Colonic mucosa (tissue), 4 donors: ENCODE measurements at places on chromosomes 12 and 14. TPM values are rescaled to one million over a fixed set of nuclear protein-coding genes. Genes with fewer than 3 reads are reported as not detected.

Gene NFE2
- total RNA-seq, result not detected

DNA sequence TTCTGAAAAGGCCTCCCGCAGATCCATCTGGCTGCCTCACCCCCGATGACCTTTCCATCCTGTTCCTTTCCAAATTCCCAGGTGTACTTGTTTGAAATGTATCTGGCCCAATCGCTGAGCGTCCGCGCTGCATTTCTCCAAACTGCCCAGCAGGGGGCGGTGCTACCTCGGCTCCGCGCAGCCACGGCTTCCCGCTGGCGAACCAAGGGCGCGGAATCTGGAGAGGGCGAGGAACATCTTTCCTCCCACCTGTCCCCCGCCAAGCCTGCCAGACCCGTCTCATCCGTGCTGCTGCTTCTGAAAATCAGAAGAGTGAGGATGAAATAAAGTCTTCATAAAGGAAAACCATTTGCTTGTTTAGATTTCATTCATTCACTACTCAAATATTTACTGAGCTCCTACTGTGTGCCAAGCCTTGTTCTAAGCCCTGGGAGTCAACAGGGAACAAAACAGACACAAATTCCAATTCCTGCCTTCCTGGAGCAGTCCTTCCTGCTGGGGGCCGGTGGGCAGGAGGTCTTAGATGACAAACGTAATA, 16.8 kb upstream of the MYL2 start:
- no peaks in the 10 kb centered on the region for H3K27me3 ChIP-seq
- no peak overlapping the region for H3K27ac ChIP-seq
- no peaks in the 10 kb centered on the region for H3K36me3 ChIP-seq
- peak; percentile 41 for DNase-seq
- H3K4me1 ChIP-seq, result no peaks in the 10 kb centered on the region

DNA sequence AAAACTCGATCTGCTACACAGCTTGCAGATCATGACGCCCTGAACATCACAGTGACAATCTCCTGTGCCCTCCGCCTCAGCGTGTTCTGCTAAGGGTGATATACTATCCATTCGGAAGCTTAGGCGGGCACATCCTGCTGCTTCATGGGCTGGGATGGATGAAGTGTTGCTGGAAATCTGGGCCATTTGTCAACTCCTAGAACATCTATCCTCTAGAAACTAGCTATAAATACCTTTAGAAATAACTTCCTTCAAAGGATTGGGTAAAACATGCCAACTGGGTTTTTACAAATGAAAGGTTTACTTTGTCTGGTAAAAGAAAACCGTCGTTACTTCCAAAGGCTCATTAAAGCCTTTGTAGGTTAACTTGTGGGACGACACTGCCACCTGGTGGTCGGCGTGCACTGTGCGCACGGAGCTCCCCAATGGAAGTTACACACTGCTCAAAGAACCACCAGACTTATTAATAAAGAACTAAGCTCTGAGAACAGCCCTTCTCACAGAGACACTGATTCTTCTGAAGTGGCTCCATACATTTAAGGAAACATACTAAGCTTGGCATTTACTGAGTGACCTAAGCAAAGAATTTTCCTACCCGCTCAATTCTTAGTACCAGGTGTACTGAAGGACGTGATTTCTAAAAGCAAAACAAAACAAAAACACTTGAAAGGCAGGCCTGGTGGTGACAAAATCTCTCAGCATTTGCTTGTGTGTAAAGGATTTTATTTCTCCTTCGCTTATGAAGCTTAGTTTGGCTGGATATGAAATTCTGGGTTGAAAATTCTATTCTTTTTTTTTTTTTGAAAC, 21.6 kb upstream of the CACNA2D4 start:
- H3K4me3 ChIP-seq, result peak overlapping the region; percentile 2
- peaks cover 4% of the 10 kb centered on the region for H3K4me1 ChIP-seq
- DNase-seq, result peak; percentile 95
- H3K36me3 ChIP-seq, result no peaks in the 10 kb centered on the region

- H3K27ac ChIP-seq, result no peak overlapping the region
- H3K27me3 ChIP-seq, result no peaks in the 10 kb centered on the region
- DNase-seq, result peak; percentile 73
- no peak overlapping the region for H3K4me3 ChIP-seq
These were observed 10.3 kb downstream of the TBPL2 start for GRCh38 chr14:55430024-55430690.

Gene PCED1B
- 1.8 TPM for total RNA-seq

- no peaks in the 10 kb centered on the region for H3K36me3 ChIP-seq
- H3K4me3 ChIP-seq, result no peak overlapping the region
- H3K27me3 ChIP-seq, result no peaks in the 10 kb centered on the region
- DNase-seq, result no peak
- H3K4me1 ChIP-seq, result no peaks in the 10 kb centered on the region
These were observed 720.9 kb upstream of the TBX3 start for GRCh38 chr12:115404761-115405470.

Gene POTEM
- total RNA-seq, result not detected

Gene ATXN3
- total RNA-seq, result 20.6 TPM

Gene KRT85
- total RNA-seq, result not detected

Gene MYF6
- not detected for total RNA-seq

DNA sequence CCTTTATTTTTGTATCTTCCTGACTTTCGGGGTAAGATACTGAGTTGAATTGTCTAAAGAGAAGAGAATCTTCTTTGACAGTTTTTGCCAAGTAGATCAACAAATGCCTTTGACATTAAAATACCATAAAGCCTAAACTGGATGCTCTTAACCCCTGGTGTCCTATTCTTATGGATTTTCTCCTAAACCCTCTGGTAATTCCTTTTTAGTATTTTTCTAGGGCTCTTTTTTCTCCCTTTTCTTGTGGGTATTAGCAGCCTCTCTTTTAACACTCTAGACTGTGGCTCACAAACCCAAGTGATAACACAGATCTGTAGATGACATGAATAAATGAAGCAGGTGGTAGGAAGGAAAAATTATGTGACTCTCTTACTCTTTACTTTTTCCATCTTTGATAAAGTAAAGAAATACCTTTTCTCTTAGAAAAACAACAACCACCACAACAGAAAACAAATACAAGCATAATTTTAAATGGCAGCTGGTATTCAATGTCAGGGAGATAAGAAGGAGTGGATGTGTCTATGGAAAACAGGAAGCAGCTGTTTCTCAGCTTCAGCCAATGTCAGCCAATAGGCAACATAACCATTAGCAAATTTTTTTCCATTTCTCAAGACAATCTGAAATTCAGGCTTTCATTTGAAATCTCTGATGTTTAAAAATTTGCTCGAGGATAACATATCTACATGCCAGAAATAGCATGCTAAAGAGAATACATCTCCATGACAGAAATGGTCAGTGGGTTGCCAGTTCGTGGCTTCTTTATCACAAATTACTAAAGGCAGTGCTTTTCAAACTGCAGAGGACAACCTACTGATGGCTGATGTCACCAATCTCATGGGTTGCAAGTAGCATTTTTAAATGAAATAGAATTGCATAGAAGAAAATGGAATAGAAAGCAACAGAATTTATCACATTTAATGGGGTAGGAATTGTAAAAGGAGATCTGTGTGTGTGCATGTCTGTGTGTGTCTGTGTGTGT, 123.1 kb upstream of the KRR1 start:
- H3K27ac ChIP-seq, result no peak overlapping the region
- no peaks in the 10 kb centered on the region for H3K36me3 ChIP-seq
- no peak overlapping the region for H3K4me3 ChIP-seq
- H3K27me3 ChIP-seq, result no peaks in the 10 kb centered on the region
- no peak for DNase-seq

DNA sequence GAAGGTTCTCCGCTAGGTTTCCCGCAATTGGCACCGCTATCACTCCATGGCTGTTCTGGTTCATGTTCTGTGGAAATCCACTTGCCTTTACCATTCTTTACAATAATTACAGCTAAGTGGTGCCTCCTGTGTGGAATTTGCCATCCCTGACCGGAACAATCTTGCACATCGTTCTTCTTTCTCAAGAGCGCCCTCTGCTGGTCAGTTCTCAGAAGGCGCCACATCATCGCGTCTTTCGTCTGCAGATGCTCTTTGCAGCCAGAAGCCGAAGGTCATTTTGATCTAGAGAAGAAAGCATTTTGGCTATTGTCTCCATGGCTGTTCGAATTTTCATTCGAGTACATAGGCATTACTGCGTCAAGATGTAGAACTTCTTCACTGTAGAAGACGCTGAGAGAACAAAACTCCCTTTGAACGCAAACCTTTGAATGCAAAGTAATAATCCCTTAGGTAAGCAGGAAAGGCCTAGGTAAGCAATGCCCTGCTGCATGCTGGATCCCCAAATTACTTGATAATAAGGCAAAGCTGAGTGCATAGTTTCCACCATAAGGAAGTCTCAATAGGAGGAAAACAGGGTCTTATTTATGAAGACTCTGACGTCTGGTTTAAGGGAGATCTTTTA, 10.1 kb upstream of the RTRAF start:
- no peak overlapping the region for H3K4me3 ChIP-seq
- H3K4me1 ChIP-seq, result no peaks in the 10 kb centered on the region
- DNase-seq, result peak; percentile 89
- no peaks in the 10 kb centered on the region for H3K27me3 ChIP-seq
- H3K27ac ChIP-seq, result no peak overlapping the region
- H3K36me3 ChIP-seq, result no peaks in the 10 kb centered on the region
